ENCODE measurements at places on chromosomes 2 and 18. TPM values are rescaled to one million over a fixed set of nuclear protein-coding genes. Genes with fewer than 3 reads are reported as not detected.

Gene MYO5B
- 3.0 TPM for total RNA-seq

Gene B4GALT6
- 5.3 TPM for total RNA-seq

Gene CCDC138
- total RNA-seq, result 4.2 TPM

Gene FBLN7
- 0.95 TPM for total RNA-seq

Gene UGT1A8
- total RNA-seq, result not detected

Gene MFF
- total RNA-seq, result 120 TPM

Gene CDH2
- total RNA-seq, result 6.6 TPM

DNA sequence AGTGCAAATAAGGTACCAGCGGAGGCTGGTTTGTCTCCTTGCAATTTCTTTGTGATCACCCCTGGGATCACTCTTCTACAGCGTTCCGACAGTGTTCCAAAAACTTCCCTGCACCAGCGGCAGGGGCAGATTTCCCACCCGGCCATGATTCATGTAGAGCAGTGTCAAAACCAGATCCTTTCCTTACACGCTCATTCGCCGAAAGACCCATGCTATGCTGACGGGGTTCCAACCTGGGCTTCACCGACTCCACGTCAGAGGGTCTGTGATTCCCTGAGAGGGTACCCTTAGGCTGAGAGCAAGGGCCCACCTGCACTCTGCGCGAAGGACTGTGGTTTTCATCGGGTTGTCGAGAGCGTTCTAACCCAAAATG is 423 bp upstream of the TTC27 start:
- DNase-seq, result peak; percentile 76

- DNase-seq, result no peak
These were observed 33.4 kb downstream of the THSD7B start for GRCh38 chr2:136798766-136799165.

- DNase-seq, result no peak
These were observed 10.6 kb upstream of the NMI start for GRCh38 chr2:151299920-151300539.

DNA sequence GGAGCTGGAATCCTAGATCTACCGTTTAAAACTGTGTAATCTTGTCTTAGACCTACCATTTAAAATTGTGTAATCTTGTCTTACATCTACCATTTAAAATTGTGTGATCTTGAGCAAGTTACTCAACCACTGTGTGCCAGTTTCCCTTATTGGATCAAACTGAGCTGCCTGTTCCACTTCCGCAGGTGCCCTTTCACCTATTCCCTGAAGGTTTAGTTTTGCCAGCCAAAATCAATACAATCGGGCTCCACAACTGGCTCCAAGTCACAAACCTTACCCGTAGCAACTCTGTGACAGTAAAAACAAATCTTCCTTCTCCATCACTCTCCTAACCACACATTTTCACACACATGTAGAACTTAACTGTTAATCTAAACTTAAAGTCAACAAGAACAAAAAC is 20.1 kb downstream of the DOCK10 start:
- no peak for DNase-seq

- no peak for DNase-seq
These were observed 133.7 kb downstream of the COMMD1 start for GRCh38 chr2:62038975-62039771.
